Esophagus muscularis mucosa (tissue), 4 donors: ENCODE measurements at places on chromosomes 5 and 9. TPM values are rescaled to one million over a fixed set of nuclear protein-coding genes. Genes with fewer than 3 reads are reported as not detected.

ZNF354C gene
- 5.0 TPM for total RNA-seq

GRCh38 chr9:92289708-92290390, 3.6 kb downstream of the IARS1 start:
- no peak overlapping the region for H3K4me3 ChIP-seq
- H3K4me1 ChIP-seq, result peaks cover 11% of the 10 kb centered on the region
- H3K27me3 ChIP-seq, result no peaks in the 10 kb centered on the region
- no peak for DNase-seq
- peaks cover 34% of the 10 kb centered on the region for H3K36me3 ChIP-seq

- peak within 1 kb of the TSS; percentile 81 for H3K4me3 ChIP-seq
- H3K27ac ChIP-seq, result peak within 1 kb of the TSS; percentile 96
- DNase-seq, result peak; percentile 98
- no peaks in the 10 kb centered on the region for H3K36me3 ChIP-seq
Measured at GRCh38 chr5:38845526-38846378, at the start of gene OSMR. Gene OSMR, plus strand, starts transcription at chr5:38846012. Its CDS starts 23,033 bp downstream, at chr5:38869045.

DNA sequence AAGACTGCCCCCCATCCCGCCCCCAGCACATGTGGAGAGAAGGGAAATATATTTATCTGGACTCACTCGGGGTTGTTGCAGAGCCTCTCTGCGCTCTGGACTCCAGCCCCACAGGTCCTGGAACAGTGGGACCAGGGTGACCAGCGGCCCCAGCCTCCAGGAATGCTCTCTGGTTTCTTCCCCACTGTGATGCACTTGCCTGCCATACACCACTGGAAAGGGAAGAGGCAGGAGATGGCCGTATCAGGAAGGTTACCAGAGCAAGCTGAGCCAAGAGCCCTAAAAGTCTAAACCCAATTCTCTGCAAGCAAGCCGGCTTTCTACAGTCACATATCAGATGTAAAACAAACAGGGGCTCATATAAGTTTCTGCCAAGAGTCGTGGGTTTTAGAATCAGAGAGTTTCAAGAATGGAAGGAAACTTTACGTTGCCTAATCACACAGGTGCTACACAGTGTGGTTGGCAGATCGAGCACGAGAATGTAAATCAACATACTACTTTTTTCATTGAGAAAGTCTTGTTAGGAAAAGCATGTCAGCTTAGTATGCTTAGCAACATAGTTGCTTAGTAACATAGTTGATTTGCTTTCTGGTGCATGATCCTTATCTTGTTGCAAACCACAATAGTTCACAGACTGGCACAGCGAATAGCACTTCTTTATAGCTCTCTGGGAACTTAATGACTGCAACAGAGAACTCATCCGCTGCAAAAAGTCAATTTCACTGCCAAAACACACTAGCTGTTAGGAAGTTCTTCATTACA, 201.2 kb downstream of the TARS1 start:
- peaks cover 15% of the 10 kb centered on the region for H3K36me3 ChIP-seq
- H3K4me1 ChIP-seq, result no peaks in the 10 kb centered on the region

PPWD1 gene
- 30.2 TPM for total RNA-seq

DNA sequence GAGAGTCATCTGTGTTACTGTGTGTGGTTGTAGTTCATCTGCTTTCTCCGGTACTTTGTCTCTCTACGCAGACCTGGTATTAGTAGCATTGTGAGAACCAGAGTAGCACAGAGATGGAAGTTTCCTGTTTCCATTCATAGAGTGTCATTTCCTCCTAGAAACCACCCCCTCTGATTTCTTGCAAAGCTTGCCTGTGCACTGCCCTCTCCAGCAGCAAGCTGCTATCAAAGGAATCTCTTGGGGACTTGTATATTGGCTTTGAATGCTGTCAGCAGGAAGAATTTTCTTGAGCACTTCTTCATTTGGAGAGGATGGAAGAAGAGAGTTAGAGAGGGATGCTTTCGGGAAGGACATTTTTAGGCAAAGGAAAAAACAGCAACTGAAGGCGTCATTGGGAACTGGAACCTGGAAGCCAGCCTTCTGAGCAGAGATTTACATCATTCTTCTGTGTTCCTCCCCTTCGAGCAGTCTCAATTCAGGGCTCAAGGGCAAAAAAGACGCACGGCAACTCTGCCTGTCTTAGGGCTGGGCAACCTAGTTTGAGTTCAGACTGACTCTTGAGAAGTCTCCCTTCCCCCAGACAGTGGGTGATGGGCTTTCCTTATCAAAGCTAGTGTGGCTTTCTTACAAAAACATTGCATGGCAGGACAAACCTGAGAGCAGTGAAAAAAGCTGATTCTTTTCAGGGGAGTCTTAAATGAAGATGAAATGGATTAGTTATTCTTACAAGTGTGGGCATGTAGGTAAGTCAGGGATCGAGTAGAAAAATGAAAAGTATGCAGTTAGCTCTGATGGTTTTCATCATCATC, 226.3 kb downstream of the AOPEP start:
- peak overlapping the region; percentile 61 for H3K27ac ChIP-seq
- no peaks in the 10 kb centered on the region for H3K36me3 ChIP-seq
- H3K4me3 ChIP-seq, result no peak overlapping the region
- peaks cover 46% of the 10 kb centered on the region for H3K4me1 ChIP-seq
- DNase-seq, result no peak

DNA sequence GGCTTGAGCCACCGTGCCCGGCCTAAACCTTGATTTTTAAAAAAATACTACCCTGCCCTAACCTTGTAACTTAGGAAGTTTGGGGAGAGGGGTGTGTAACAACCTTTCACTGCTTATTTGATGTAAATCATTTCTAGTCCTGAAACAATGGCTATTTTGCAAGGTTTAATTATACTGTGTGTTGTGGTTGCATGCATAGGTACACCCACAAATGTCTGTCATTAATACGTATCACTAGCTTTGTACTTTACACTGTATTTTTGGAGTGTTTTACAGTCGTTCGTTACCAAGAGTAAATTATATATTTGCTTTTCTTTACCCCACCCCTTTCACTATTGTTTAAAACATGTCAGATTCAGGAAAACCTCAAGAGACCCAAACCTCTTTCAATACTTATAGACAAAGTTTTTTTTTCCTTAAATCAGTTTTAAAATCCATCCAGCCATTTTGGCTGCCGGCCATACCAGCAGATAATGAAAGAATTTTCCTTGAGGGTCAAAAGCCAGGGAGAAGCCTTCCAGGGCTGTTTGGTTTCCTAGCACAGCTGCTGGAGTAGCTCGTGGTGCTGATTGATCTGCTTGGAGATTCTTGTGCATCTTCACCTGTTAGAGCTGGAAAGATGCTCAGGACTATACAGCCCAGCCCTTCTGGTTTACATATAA, 50.7 kb downstream of the DOCK8 start:
- peaks cover 16% of the 10 kb centered on the region for H3K4me1 ChIP-seq
- DNase-seq, result no peak
- H3K4me3 ChIP-seq, result no peak overlapping the region
- no peak overlapping the region for H3K27ac ChIP-seq
- H3K36me3 ChIP-seq, result no peaks in the 10 kb centered on the region

- H3K4me1 ChIP-seq, result no peaks in the 10 kb centered on the region
- no peaks in the 10 kb centered on the region for H3K27me3 ChIP-seq
- no peak overlapping the region for H3K4me3 ChIP-seq
Measured at GRCh38 chr5:131245312-131245711, 18.5 kb upstream of the CDC42SE2 start.

INSL6 gene
- total RNA-seq, result not detected

GRCh38 chr5:142248853-142249462, 75.9 kb downstream of the SPRY4 start:
- peaks cover 10% of the 10 kb centered on the region for H3K4me1 ChIP-seq
- H3K27me3 ChIP-seq, result no peaks in the 10 kb centered on the region
- no peak for DNase-seq
- peak overlapping the region; percentile 33 for H3K27ac ChIP-seq

- peaks cover 15% of the 10 kb centered on the region for H3K4me1 ChIP-seq
- H3K27ac ChIP-seq, result peak overlapping the region; percentile 86
- H3K27me3 ChIP-seq, result no peaks in the 10 kb centered on the region
- H3K36me3 ChIP-seq, result no peaks in the 10 kb centered on the region
- peak overlapping the region; percentile 91 for H3K4me3 ChIP-seq
Measured at GRCh38 chr9:19408316-19408692, 505 bp upstream of the ACER2 start.

DNA sequence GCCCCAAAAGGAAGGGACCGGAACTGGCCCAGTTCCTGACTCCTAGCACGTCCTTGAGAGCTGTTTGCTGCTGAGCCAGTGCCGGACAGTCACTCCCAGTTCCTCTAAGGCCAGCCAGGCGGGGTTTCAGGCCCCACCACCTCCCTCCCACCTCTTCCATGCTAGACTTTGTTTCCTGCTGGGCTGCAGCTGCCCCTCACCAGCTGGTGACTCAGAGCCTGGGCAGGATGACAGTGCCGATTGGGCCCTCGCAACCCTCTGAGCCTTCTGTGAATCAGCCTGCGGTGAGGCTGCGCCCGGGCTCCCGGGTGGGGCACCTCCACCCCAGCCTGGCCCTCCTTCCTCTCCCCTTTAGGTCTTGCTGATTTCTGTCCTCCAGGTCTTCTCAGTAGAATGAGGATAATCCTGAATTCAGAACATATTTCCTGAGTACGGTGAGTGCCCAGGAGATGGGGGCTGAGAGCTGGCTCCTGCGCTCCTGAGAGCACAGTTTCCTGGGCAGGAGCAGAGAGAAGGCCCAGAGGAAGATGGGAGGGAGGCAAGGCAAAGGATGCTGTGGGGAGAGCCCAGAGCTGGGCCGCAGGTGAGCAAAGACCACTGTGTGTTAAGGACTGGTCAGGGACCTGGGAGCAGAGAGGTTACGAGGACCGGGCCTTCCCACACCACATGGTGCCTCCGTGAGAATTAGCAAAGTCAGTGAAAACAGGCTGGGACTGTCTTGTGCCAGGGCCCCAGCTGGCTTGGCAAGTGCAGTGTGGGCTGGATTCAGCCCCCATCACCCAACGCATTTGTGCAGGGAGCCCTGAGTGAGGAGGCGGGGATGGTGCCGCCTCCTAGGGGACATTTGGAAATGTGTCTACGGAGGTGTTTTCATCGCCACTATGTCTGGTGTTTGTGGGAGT, 32.9 kb upstream of the STXBP1 start:
- H3K4me3 ChIP-seq, result peak overlapping the region; percentile 36
- DNase-seq, result peak; percentile 97
- H3K36me3 ChIP-seq, result no peaks in the 10 kb centered on the region
- peaks cover 30% of the 10 kb centered on the region for H3K4me1 ChIP-seq
- peak overlapping the region; percentile 95 for H3K27ac ChIP-seq

ENC1 gene
- total RNA-seq, result 23.7 TPM

- DNase-seq, result no peak
- H3K36me3 ChIP-seq, result no peaks in the 10 kb centered on the region
- no peak overlapping the region for H3K4me3 ChIP-seq
- no peaks in the 10 kb centered on the region for H3K27me3 ChIP-seq
Measured at GRCh38 chr5:1208743-1209488, 7.5 kb downstream of the SLC6A19 start.

DNA sequence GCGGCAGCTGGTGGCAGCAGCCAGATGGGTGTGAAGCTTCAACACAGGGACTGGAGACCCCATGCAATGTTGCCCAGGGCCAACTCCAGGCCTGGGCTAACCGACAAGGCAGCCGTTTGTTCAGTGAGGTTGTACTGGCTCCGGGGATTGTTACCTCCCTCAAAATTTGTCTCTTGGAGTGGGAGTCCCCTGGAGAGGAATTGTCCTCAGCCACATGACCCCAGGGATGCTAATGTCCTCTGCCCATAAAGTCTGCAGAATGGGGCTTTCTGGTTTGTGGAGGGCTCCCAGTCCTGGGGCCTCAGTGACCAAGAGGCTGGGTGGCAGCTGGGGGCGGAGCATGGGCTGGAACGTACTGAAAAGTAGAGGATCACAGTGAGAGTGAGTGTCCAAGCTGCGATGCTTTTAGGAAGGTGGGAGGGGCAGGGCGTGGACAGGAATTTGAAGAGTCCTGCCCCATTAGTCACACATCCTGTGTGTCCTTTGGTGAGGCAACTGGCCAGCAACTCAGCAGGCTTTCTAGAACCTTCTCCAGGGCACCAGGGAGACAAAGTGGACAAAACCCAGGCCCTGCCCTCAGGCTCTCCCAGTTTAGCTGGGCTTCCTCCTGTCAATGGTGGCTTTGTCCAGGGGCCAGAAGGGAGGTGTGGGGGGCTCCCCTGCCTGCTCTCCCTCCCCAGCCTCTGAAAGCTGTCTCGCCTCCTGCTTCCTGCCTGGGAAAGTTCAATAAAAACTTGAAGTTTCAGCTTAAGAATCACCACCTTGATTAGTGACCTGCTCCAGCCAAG, 114.0 kb downstream of the NSG2 start:
- H3K27me3 ChIP-seq, result no peaks in the 10 kb centered on the region
- H3K27ac ChIP-seq, result no peak overlapping the region
- H3K4me3 ChIP-seq, result no peak overlapping the region
- H3K4me1 ChIP-seq, result no peaks in the 10 kb centered on the region
- no peaks in the 10 kb centered on the region for H3K36me3 ChIP-seq

LAMC3 gene
- not detected for total RNA-seq

ADAMTSL1 gene
- 172 TPM for total RNA-seq

CBY3 gene
- total RNA-seq, result not detected

RETREG1 gene
- 11.3 TPM for total RNA-seq

DNA sequence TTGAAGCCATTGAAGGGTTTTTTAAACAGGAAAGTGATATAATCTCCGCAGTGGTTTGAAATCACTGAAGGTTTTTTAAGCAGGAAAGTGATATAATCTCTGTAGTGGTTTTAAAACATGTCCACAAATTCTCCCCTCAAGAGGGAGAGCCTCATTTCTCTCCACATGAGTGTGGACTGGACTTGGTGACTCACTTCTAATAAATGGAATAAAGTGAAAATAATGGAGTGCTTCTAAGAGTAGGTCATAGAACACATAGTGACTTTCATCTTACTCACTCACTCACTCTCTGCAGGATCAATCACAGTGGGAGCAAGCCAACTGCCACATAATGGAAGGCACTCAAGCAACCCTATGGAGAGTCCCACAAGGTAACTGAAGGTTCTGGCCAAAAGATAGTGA, 12.0 kb downstream of the CTNNAL1 start:
- H3K27ac ChIP-seq, result no peak overlapping the region
- no peaks in the 10 kb centered on the region for H3K27me3 ChIP-seq
- H3K36me3 ChIP-seq, result no peaks in the 10 kb centered on the region
- no peak for DNase-seq
- H3K4me1 ChIP-seq, result peaks cover 11% of the 10 kb centered on the region

DNA sequence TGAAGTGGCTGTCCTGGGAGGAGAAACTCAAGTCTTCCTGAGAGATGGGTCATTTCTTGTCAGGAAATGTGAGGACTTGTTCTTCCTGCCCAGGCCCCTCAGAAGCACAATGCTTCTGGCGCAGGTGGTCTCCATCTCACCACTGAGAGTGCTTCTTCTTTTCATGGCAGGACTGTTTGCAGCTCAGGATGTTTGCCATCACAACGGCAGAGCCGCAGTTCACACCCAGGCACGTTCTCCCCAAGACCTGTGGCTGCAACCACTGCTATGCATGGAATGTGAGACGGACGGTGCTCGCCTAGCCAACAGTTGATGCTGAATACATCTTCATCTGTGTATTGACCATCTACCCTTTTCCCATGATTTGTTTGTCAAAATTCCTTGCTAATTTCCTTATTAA, 216.3 kb downstream of the GADD45G start:
- H3K27ac ChIP-seq, result no peak overlapping the region
- H3K36me3 ChIP-seq, result no peaks in the 10 kb centered on the region
- peaks cover 11% of the 10 kb centered on the region for H3K4me1 ChIP-seq
- no peak for DNase-seq
- H3K4me3 ChIP-seq, result no peak overlapping the region
